ENCODE measurements at places on chromosomes 5 and 9.

DNA sequence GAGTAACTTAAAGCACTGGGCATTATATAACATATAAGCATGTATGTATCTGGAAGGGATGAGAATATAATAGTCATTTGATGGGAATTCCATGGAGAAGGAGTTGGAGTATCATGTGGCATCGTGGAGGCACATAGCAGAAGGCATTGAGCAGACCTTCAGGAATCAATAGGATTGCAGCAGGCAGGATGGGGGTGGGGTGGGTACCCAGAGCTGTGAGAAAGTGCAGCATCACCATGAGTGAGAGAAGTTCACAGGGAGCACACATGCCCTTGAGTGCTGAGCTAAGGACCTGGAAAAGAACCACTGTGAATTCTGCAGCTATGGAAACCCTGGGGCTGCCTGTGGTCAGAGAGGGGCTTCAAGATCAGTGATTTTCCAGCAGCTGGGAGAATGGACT is 57.3 kb downstream of the MED10 start:
- DNase-seq, result no peak

DNA sequence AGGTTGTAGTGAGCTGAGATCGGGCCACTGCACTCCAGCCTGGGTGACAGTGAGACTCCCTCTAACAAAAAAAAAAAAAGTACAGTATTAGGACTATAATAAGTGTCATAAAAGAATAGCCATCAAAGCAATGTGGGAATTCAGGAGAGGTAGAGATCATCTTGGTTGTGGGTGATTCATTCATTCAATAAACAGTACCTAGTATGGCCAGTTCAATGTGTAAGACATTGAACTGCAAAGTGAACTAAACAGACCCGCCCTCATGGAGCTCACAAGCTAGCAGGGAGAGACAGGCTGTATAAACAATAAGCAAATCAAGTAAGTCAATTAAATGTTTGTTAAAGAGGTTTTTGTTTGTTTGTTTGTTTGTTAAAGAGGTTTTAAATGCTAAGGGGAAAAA is 146.1 kb upstream of the RANBP3L start:
- DNase-seq, result no peak

DNA sequence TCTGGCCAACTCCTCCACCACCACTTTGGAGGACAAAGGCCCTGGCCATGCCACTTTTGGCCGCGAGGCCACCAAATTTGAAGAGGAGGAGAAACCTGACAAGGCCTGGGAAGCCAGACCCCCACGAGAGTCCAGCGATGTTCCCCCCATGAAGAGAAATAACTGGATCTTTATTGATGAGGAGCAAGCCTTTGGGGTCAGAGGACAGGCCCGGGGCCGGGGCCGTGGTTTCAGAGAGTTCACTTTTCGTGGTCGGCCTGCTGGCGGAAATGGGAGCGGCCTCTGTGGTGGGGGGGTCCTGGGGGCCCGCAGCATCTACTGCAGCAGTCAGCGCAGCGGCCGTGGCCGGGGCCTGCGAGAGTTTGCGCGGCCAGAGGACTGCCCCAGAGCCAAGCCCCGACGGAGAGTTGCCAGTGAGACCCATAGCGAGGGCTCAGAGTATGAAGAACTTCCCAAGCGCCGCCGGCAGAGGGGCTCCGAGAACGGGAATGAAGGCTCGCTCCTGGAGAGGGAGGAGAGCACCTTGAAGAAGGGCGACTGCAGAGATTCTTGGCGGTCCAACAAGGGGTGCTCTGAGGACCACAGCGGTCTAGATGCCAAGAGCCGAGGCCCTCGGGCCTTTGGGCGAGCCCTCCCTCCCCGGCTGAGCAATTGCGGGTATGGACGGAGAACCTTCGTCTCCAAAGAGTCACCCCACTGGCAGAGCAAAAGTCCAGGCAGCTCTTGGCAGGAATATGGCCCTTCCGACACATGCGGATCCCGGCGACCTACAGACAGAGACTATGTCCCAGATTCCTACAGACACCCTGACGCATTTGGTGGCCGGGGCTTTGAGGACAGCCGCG is 27.4 kb upstream of the POMT1 start:
- no peak for DNase-seq

DNA sequence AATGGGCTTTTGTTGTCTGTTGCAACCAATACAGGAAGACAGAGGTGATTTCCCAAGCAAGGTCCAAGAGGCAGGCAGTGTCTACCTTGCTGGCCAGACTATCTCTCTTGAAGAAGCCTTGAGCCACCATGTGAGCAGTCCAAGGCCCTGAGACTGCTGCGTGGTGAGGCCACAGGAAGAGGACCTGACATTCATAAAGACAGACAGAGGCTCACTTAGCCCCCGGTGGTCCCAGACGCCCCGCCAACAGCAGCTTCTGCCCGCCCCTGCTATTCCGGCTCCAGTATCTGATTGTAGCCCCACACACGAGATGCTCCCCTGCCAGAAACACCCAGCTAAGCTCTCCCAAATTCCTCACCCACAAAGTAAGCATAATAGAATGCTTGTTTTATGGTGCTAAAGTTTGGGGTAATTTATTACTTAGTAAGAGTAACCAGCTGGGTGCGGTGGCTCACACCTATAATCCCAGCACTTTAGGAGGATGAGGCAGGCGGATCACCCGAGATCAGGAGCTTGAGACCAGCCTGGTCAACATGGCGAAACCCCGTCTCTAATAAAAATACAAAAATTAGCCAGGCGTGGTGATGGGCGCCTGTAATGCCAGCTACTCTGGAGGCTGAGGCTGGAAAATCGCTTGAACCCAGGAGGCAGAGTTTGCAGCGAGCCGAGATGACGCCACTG is 22.8 kb upstream of the FUBP3 start:
- no peak for DNase-seq

DNA sequence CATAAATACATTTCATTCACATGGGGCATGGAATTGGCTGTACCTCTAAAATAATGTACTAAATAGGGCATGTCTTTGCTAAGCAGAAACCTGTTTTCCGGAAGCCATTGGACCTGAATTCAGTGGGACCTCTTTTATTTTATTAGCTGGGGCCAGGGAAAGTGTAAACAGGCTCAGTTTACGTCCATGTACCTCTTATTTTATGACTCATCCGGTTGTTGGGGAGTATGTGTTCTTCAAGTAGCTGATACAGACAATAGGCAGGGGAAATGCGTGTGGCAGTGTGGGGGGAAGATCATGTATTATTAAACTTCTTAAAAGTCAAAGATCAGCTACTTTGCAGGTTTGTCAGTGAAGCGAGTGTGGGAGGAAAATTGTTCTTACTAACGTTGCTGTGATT is 1.4 kb upstream of the GDNF start:
- DNase-seq, result no peak

GRCh38 chr5:75510417-75510835 is 1.0 kb downstream of the CERT1 start:
- no peak for DNase-seq
